Esophagus squamous epithelium (tissue), 5 donors: ENCODE measurements at places on chromosomes 2 and 18. TPM values are rescaled to one million over a fixed set of nuclear protein-coding genes. Genes with fewer than 3 reads are reported as not detected.

BBS5 gene
- 3.5 TPM for total RNA-seq

DNA sequence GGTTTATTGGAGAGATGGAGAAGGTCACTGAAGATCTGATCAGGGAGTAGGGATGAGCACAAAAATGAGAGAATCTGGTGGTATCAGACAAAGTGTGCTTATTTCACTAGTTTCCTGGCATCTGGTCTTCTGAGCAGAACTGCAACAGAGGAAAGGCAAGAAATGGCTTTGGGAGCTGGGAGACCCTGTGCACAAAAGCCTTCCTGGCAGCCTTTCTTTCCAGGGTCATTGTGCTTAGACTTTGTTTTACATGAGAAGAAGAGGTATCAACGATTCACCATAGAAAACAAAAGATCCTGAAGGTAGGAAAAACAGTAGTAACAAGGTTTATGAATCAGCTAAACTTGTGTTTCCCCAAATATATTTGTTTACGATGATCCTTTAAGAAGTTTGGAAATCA is 162.9 kb downstream of the CNTNAP5 start:
- no peak for DNase-seq
- no peaks in the 10 kb centered on the region for H3K27me3 ChIP-seq
- H3K4me1 ChIP-seq: no peaks in the 10 kb centered on the region
- no peak overlapping the region for H3K27ac ChIP-seq
- no peaks in the 10 kb centered on the region for H3K36me3 ChIP-seq
- H3K4me3 ChIP-seq: no peak overlapping the region

GRCh38 chr2:196170213-196170605 is 1.2 kb downstream of the STK17B start:
- H3K4me1 ChIP-seq: peaks cover 36% of the 10 kb centered on the region
- no peak for DNase-seq
- peak overlapping the region; percentile 70 for H3K4me3 ChIP-seq

DNA sequence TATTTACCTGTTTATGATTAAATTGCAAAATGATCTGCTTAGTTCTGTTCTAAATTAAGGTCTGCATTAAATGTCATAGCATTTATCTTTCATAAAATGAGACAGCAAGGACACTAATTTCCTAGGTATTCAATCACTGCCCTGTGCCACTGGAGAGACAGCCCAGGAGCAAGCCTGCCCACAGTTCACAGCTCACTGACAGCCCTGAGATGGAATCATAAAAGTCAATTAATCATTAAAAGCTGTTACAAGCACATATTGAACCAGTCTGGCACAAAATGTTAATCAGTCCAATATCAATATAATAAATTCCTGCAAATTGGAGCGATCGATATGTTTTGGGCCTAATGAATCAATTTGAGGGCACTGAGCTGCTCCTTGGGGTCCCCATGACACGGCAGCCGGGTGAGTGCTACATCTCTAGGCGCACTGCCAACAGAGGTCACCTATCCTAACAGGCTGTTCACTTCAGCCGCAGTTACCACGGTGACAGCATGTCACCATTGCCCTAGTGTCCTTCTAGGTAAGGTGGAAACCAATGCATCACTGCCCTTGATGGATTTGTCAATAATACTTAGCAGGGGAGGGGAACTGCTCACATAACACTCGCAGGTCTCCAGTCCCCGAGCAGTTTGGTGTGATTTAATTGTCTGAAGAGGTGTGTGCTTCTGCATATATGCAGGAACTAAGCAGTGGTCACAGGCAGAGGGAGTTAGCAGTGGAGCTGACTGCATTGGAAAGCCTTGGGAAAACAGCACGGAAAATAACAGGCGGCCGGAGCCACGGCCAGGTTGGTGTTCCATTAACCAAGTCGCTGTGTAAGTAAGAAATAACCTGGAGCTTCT is 47.3 kb downstream of the POU3F3 start:
- H3K4me1 ChIP-seq: no peaks in the 10 kb centered on the region
- no peaks in the 10 kb centered on the region for H3K36me3 ChIP-seq
- DNase-seq: no peak
- peaks cover 40% of the 10 kb centered on the region for H3K27me3 ChIP-seq

DNA sequence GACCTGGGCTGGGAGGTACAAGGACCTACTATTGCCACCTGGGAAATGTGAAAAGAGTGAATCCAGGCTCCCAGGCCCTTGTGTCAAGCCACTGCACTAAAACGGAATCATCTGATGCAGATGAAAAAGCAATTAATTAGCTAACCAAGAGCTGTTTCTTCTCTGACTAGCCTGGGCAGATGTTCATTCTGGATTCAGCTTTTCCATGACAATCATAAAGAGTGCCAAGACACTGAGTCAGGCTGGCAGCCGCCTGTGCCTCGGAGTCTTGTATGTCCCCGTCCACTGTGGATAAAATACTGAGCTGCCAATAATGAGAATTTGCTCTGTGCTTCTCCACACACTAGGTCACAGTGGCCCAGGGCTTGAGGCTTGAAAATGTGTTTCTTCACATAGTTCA is 21.7 kb upstream of the LCLAT1 start:
- H3K4me1 ChIP-seq: peaks cover 15% of the 10 kb centered on the region
- H3K27me3 ChIP-seq: no peaks in the 10 kb centered on the region
- H3K4me3 ChIP-seq: no peak overlapping the region
- H3K27ac ChIP-seq: no peak overlapping the region
- no peak for DNase-seq

EML6 gene
- 4.4 TPM for total RNA-seq

SYT4 gene
- total RNA-seq: not detected

SFT2D3 gene
- total RNA-seq: 5.8 TPM

GRCh38 chr2:220071696-220072095 is 444.3 kb downstream of the SLC4A3 start:
- no peak for DNase-seq
- no peaks in the 10 kb centered on the region for H3K36me3 ChIP-seq
- H3K27me3 ChIP-seq: no peaks in the 10 kb centered on the region
- no peak overlapping the region for H3K27ac ChIP-seq
- no peaks in the 10 kb centered on the region for H3K4me1 ChIP-seq

GALR1 gene
- not detected for total RNA-seq

DNA sequence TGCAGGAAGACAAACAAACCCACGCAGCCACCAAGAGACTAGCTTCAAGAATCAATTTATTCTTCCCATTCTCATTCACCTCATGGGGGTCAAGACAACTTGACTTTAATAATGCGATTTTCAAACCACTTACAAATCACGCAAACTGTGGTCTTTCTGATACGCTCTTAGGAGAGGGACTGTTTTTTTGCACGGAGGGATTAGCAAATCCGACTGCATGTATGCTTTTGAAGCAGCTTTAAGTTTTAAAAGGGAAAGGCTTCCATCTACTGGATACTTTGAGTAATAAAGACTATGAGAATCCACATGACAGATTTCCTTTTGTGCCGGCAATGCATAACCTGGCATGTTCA is 322.9 kb upstream of the KCNJ3 start:
- H3K36me3 ChIP-seq: no peaks in the 10 kb centered on the region
- no peaks in the 10 kb centered on the region for H3K4me1 ChIP-seq
- no peak for DNase-seq
- H3K27ac ChIP-seq: no peak overlapping the region
- H3K4me3 ChIP-seq: no peak overlapping the region
- H3K27me3 ChIP-seq: no peaks in the 10 kb centered on the region

DNA sequence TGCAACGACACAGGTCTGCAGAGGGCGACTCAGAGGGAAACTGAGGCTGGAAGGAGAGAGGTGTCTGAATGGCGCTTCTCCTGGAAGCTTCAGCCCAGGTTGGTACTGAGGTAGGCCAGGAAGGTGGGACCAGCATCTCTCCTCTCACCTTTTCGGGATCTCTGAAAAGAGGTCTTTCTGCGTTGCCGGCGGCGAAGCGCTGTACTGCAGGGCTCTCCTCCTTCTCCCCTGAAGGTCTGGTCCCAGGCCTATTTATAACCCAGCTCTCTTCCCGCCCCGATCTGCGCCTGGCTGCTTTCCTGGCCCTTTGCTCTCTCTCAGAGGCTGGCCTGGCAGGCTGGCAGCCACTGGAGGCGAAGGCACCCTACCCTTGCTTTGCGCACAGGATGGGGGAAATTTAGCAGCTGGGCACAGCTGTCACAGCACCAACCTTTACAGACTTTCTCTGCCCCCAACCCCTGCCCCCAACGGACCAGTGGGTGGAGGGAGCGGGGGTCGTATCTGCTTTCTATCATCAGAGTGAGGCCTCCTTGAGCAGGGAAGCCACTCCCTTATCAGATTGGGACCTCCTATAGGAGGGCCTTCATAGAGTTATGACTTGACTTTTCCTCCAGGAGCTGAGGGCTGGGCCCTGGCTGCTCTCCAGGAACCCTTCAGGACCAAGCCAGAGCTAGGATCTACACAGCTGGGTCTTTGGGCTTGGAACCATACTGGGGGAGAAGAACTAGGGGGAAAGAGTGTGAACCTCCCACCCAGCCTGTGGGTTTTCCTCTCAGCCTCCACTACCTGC is 1.1 kb downstream of the DYSF start:
- H3K4me3 ChIP-seq: peak overlapping the region; percentile 41
- DNase-seq: no peak

DNA sequence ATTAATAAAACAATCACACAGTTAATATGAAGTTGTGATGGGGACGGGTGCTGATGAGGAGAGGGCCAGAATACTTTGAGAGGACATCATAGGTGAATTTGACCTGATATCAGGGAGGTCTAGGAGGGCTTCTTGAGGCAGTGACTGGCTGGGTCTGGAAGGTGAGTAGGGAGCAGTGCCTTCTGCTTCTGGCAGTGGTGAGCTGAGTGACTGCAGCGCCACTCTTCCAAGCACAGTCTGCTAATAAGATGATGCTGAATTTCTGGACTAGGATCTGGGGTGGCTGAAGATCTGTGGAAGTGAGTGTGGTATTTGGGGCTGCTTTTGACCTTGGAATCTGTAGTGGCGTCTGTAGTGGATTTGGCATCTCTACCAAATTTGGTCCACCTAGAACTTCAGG is 5.5 kb downstream of the DGKD start:
- no peak overlapping the region for H3K4me3 ChIP-seq
- H3K36me3 ChIP-seq: no peaks in the 10 kb centered on the region
- no peak for DNase-seq

GRCh38 chr2:62675062-62675461 is 30.5 kb upstream of the EHBP1 start:
- H3K27ac ChIP-seq: no peak overlapping the region
- no peak overlapping the region for H3K4me3 ChIP-seq
- no peaks in the 10 kb centered on the region for H3K27me3 ChIP-seq
- H3K4me1 ChIP-seq: no peaks in the 10 kb centered on the region

- no peak overlapping the region for H3K4me3 ChIP-seq
- no peak overlapping the region for H3K27ac ChIP-seq
- no peaks in the 10 kb centered on the region for H3K27me3 ChIP-seq
- H3K36me3 ChIP-seq: no peaks in the 10 kb centered on the region
- H3K4me1 ChIP-seq: no peaks in the 10 kb centered on the region
Observed at GRCh38 chr2:88003074-88003755, 13.1 kb downstream of the RNU2-63P start.

GALNT14 gene
- total RNA-seq: 23.7 TPM

GRCh38 chr2:102155703-102156515 is 13.4 kb downstream of the IL1R1 start:
- no peaks in the 10 kb centered on the region for H3K27me3 ChIP-seq
- H3K36me3 ChIP-seq: no peaks in the 10 kb centered on the region
- H3K4me3 ChIP-seq: no peak overlapping the region
- no peak for DNase-seq
- peaks cover 30% of the 10 kb centered on the region for H3K4me1 ChIP-seq

DNA sequence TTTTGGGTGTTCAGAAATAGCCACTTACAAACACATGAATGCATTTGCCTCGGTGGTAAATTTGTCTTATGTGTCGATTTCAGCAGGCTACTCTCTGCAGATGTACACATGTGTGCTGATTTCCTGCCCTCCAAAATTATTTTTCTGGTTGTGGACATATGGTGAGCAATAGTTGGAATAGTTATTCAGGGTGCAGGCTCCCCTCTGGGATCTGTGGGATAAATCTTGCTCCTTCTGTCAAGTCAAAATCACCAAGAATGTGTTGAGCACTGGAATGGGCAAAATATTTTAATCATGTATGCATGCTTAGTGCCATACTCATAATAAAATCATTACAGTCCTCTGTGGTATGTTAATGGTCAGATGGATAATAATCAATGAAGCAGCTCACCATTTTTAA is 684.5 kb downstream of the BCL11A start:
- H3K4me3 ChIP-seq: no peak overlapping the region
- H3K4me1 ChIP-seq: no peaks in the 10 kb centered on the region
- H3K27ac ChIP-seq: no peak overlapping the region
- no peak for DNase-seq
